ENCODE measurements at places on chromosomes 12 and 14.
A peak's percentile ranks its signal among the peaks of the same experiment; 100 is the strongest.

DNA sequence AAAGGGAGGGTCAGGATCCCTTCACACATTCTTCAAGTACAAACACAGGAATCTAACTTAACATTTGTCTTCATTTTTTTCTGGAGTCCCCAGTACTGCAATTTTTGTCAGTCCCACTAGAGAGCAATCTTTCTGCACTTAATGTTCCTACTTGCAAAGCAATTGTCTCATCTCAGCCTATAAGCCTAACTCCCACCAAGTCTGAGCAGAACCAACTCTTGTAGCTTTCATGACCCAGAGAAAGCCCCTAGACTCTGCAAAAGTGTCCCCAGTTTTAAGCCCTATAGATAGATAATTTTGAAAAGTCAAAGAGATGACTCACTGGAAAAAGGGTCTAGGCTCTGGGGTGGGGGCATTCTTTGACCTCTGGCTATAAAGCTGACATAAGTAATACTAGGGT is 1.8 kb upstream of the ZBTB39 start:
- peak; percentile 86 for DNase-seq

DNA sequence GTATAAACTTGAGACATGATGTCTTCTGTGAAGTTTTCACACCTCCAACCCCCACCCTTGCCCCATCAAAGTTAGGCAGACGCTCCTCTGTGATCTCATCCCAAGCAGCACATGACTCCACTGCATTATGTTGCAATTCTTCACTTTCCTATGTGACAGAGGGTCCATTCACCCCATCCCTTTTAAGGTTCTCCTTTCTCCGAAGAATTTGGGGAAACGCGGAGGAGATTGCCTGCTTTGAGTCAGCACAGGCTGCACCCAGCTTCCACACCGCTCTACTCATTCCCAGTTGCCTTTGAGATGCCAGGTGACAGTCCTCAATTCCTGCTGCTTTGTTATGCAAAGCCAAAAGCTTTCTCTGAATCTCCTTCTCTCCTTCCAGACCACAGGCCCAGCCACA is 61.8 kb downstream of the PHLDA1 start:
- no peak for DNase-seq

DNA sequence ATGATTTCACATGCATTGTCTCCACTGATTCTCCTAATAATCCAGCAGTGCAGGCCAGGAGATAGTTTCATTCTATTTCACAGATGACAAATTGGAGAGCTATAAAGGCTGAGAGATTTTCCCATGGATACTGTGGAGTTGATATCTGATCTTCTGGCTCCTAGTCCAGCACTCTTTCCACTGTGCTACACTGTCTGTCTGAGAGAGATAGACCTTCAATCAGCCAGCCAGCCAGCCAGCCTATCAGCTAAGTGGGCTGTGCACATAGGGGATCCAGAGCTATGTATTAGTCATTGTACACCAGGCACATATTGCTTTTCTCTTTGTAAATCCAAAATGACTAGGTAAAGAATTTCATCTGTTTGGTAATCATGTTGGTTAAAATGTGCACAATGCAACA is 91.8 kb upstream of the ATP2B1 start:
- DNase-seq = no peak

DNA sequence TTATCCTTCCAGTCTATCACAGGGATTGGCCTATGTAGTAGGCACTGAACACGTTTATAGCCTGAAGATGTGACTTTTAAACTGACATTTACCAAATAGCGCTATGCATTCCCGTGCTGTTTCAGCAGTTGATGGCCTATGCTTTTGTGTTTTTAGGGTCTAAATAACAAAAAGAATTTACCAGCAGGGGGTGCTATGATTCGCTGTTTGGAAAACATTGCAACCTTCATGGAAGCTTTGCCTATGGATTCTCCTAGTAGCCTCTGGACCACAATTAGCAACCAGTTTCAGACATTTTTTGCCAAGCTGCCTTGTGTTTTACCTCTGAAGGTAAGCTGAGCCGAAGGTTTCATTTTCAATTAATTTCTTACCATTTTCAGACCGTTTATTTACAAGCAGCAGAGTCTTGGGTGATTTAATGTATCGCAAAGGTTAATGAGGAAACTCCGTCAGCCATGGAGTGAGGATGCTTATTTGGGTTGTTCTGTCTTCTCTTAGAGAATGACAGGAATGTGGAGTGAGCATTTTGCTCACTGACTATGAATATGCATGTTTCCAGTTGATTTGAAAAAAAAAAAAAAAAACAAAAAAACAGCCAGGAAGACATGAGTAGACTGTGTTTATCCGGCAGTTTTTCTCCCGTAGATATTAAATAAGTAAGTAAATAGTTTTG is 133.1 kb downstream of the PRIMA1 start:
- peak; percentile 49 for DNase-seq

GRCh38 chr12:119204671-119205285 is 26.0 kb downstream of the HSPB8 start:
- no peak for DNase-seq

DNA sequence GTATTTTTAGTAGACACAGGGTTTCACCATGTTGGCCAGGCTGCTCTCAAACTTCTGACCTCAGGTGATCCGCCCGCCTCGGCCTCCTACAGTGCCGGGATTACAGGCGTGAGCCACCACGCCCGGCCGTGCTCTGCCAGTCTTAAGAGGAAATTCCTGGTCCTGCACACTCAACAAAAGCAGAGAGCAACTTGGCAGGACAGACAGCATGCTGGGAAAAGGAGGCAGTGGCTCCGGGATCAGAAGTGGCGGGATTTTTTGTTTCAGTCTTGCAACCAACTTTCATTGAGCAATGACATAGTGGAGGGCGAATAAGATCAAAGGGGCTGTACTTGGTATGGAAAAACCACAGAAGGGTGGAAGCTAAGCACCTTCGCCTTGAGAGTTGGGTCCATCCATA is 2.1 kb downstream of the CKAP4 start:
- peak; percentile 81 for DNase-seq

- DNase-seq = no peak
Observed at GRCh38 chr14:60649875-60650372, 647 bp upstream of the SIX1 start.

- no peak for DNase-seq
Observed at GRCh38 chr14:104362761-104363605, 216.6 kb upstream of the C14orf180 start.

All from RKO (cell line).